ENCODE measurements at places on chromosomes 1 and 21.

DNA sequence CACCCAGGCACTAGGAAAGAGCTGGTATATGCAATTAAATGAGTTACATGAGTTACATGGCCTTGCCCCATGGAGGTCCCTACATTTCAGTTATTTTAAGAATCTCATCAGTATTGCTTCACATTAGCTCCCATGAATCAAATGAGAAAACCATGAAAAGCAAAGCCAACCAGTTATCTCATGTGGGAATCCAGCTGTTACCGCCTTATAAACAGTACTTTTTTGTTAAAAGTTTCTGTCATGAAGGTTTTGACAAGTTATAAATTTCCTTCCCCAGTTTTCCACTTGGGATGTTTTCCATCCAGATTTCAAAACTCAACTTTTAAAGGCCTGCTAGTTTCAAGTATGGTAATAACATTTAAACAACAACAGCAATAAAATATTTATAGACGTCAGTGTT lies 544.8 kb downstream of the NUF2 start:
- no peak for DNase-seq

- DNase-seq = no peak
Measured at GRCh38 chr1:38043036-38043747, 3.4 kb downstream of the POU3F1 start.

DNA sequence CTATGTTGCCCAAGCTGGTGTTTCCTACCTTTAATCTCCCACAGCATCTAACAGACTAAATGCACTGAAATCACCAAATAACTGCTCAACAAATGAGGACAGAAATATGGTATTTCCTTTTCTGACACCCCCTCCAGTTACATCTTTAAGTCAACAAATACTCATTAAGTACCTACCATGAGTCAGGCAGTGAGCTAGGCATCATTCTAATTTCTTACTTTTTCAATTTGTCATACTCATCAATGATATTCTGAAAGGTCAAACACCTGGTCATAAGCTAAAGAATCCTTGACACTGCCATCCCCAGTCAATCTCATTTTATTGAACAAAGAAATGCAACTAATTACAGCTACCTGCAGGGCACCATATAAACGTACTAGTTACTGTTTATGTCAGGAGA lies 36.6 kb downstream of the LUZP1 start:
- no peak for DNase-seq

DNA sequence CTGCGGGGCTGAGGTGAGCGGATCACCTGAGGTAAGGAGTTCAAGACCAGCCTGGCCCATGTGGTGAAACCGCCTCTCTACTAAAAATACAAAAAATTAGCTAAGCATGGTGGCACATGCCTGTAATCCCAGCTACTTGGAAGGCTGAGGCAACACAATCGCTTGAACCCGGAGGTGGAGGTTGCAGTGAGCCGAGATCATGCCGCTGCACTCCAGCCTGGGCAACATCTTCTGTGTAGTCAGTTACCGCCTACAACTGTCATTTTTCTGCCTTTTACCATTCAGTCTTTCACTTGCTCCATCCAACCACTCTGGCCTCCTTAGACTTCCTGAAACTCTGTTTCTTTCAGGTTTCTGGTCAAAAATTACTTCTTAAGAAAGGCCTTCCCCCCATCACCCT lies 2.2 kb downstream of the MYCBP start:
- DNase-seq = no peak

GRCh38 chr1:56477164-56478111 lies 101.9 kb downstream of the PLPP3 start:
- no peak for DNase-seq

DNA sequence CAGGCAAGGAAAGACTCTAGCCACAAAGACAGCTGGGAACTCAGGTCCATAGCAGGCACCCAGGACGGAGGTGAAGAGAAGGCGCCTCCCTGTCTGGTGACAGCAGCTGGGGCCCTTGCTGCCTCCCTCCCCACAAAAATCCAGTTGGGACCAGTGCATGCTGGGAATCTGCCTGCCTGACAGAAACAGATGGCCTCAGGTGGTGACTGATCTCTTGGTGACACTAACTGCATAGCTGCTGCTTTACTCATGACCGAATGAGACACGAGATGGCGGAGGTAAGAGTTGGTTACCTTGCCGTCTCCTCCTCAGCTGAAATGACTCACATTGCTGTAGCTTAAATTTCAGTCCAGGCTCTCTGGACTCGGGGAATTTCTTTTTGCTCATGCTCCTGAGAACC lies 130.3 kb downstream of the FGGY start:
- DNase-seq = no peak

DNA sequence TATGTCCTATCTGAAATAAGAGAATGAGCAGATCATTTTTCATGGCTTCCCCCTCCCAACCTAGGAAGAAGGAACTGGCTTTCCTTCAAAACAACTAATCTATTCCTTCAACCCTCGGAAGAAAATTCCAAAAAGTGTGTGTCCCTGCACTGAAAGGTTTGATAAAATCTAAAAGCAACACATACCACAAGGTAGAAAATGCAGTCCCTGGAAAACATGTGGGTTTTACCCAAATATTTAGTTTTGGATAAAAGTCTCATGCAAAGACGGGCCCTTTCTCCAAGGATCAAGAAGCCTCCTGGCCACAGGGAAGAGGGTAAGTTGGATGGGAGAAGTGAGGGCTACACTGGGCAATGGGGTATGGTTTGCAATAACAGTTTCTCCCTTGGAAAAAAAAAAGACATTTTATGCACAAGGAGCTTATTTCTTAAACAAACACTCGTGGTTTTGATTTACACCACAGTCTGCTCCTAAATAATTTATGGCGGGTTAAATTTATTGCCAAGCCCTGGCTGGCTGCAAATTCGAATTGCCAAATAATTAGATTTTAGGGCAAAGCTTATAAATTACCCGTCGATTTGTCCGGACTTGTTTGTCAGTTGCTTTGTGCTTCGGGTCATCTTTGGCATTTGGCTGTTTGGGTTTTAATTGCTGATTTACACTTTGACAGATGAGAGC lies 28.9 kb downstream of the ERI3 start:
- DNase-seq = no peak

GRCh38 chr21:17371450-17371849 lies 141.4 kb upstream of the CXADR start:
- no peak for DNase-seq

GRCh38 chr21:32423320-32424190 lies 11.0 kb downstream of the EVA1C start:
- DNase-seq = no peak

DNA sequence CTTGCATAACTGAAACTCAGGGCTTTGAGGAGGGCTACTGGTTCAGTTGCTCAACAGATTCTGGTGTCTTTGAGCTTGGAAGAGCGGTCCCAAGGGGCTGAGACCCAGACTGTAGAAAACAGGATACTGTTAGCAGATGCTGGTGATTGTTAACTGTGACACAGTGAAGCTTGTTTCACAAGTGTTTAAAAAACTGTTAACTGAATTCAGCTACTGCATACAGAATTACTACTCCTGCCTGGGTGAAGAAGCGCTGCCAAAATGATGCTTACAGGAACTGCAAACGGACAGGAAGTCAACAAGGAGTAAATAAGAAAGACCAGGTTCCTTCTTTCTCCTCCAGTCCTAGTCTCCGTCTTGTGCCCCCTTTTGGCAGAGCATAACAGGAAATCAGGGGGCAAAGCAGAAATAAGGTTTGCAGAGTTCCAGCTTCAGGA lies 195.3 kb upstream of the USP25 start:
- no peak for DNase-seq

DNA sequence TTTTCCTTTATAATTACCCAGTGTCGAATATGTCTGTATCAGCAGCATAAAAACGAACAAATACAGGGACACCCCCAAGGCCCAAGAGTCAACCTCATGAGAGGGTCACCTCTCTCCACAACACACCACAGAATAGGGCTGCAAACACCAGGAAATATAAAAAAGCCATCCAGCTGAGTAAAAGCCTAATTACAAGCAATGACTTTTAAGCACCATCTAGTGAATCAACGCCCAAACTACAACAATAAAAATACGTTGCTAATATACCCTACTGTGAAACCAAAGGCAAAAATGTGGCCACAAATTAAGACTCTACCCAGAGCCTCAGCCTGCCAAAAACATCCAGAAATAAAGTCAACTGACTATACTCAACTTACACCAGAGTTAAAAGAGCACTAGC lies 817.9 kb upstream of the NEGR1 start:
- DNase-seq = no peak

DNA sequence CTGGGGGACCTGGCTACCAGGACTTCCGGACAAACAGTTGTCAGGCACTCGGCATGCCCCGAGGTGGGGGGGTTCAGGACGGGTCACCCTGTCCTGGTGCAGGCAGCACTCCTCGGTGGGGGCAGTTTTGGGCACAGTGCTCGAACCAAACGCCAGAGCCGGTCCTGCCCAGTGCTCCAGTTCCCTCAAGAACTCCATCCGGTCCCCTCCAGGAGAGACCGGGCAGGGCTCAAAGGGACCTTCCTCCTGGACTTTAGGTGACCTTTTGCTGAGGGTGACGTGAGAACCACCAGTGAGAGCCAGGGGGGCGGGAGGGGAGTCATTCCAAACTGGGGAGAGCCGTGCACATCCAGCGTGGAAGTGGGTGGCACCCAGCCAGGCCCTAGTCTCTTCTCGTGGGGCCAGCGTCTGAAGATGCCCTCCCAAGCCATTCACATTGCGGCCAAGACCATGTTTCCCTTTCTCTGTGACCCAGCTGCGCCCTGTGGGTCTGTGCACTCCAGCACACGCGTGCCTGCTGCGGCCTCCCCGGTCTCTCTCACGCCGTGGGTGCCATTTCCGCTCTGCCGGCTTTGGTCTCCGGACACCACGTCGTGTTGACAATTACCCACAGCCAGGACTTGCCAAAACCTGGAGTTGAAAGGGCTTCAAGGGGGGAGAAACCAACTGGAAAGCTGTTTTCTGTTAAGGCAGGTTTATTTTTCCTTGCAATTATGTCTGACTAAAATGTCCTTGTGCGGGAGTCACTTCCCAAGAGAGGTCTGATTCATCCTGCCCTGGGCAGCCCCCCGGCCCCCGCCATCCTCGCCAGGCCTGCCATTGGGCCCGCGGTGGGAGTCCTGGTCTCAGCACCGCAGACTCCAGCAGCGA lies 178.8 kb upstream of the ARHGEF16 start:
- DNase-seq = peak; percentile 38
